ENCODE measurements at places on chromosomes 7 and 10. TPM values are rescaled to one million over a fixed set of nuclear protein-coding genes. Genes with fewer than 3 reads are reported as not detected.

HOXA11 gene
- not detected for polyA plus RNA-seq

DNA sequence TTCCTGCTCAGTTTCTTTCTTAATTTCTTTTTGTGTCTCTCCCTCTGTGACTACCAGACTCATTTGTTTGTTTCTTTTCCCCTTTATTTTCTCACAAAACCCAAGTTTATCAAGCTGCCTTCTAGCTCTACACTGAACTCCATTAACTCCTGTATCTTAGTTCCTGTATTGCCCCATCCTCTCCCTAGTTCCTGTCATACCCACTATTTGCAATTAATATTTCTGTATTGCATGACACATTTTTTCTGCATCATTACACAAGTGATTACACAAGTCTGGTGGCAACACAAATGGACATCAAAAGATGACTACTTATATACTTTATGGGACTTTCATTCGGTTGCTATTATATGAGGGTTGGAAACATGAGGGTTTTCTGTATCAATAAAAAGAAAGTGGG lies 26.9 kb upstream of the OR9A4 start:
- H3K4me1 ChIP-seq = no peaks in the 10 kb centered on the region
- H3K36me3 ChIP-seq = no peaks in the 10 kb centered on the region
- no peak for DNase-seq
- no peaks in the 10 kb centered on the region for H3K27me3 ChIP-seq
- H3K27ac ChIP-seq = no peak overlapping the region

HOXA5 gene
- polyA plus RNA-seq = 159 TPM

- H3K4me1 ChIP-seq = peaks cover 42% of the 10 kb centered on the region
- H3K36me3 ChIP-seq = peaks cover 5% of the 10 kb centered on the region
- H3K4me3 ChIP-seq = no peak overlapping the region
- peaks cover 39% of the 10 kb centered on the region for H3K27me3 ChIP-seq
Measured at GRCh38 chr10:111079781-111080180, 3.0 kb downstream of the ADRA2A start.

- H3K4me1 ChIP-seq = peaks cover 45% of the 10 kb centered on the region
- no peak overlapping the region for H3K27ac ChIP-seq
- H3K27me3 ChIP-seq = no peaks in the 10 kb centered on the region
Measured at GRCh38 chr10:78966844-78967488, 101.8 kb upstream of the ZMIZ1 start.

DNA sequence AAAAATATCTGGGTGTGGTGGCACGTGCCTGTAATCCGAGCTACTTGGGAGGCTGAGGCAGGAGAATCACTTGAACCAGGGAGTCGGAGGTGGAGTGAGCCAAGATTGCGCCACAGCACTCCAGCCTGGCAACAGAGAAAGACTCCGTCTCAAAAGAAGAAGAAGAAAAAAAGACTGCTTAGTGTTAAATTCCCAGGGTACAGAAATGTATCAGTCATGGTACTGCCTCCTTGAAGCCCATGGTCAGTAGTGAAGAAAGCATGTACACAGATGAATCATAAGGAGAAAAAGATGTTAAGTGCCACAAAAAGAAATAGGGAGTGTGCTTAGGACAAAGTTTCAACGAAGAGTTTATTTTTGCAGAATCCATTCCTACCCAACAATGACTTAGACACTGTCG lies 62.5 kb upstream of the KMT2E start:
- no peaks in the 10 kb centered on the region for H3K4me1 ChIP-seq
- no peak overlapping the region for H3K4me3 ChIP-seq

TDRD1 gene
- polyA plus RNA-seq = 0.22 TPM

DNA sequence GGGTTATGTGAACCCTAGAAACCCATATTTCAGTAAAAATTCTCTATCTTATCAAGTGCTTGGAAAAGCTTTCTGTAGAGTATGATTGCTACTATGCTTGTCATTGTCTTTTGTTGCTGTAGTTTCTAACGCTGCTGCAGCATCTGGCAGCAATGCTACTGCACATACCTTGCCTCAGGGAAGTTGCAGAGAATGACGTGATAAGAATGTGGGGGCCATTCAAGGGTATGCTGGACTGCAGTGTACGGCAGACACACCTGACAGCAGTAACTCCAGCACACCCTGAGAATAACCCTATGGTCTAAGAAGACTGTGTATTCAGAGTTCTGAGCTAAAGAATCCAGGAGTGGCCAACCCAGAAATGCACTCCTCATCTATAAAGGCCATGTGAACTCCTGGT lies 20.5 kb downstream of the TRIM4 start:
- no peaks in the 10 kb centered on the region for H3K4me1 ChIP-seq
- H3K27me3 ChIP-seq = no peaks in the 10 kb centered on the region
- H3K4me3 ChIP-seq = no peak overlapping the region
- peaks cover 24% of the 10 kb centered on the region for H3K36me3 ChIP-seq

- no peaks in the 10 kb centered on the region for H3K4me1 ChIP-seq
- H3K27ac ChIP-seq = no peak overlapping the region
- H3K4me3 ChIP-seq = no peak overlapping the region
- H3K27me3 ChIP-seq = no peaks in the 10 kb centered on the region
Measured at GRCh38 chr7:46955531-46955930, 626.4 kb downstream of the TNS3 start.
